IPS DF 19.7 (cell line): ENCODE measurements at places on chromosomes 1 and 21.

DNA sequence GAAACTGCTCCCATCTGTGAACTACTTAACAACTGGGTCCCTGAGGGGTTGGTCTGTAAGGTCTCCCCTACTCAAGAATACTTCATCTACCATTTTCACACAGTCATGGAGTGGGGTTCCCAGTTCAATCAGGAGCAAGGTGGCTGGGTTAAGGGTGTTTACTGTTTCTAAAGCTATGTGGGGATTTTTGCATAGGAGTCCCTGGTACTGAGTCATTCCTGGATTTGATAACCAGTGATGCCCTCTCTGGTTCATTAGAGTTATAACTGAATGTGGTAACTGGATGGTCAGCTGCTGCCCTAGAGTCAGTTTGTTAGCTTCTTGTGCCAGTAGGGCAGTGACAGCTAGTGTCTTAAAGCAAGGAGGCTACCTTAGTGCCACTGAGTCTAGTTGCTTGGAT, 29.4 kb upstream of the KCNJ15 start:
- DNase-seq = no peak

GRCh38 chr1:2214541-2215241, 13.4 kb upstream of the SKI start:
- DNase-seq = no peak

GRCh38 chr1:229716069-229716468, 90.0 kb downstream of the URB2 start:
- DNase-seq = peak; percentile 67

GRCh38 chr1:1600861-1601563, 1.1 kb upstream of the FNDC10 start:
- DNase-seq = no peak

- DNase-seq = no peak
These were observed at the start of gene KLHDC8A for GRCh38 chr1:205356440-205357139. TSS of gene KLHDC8A (minus strand) at chr1:205356922. CDS start at chr1:205343604, 13,318 bp downstream.

DNA sequence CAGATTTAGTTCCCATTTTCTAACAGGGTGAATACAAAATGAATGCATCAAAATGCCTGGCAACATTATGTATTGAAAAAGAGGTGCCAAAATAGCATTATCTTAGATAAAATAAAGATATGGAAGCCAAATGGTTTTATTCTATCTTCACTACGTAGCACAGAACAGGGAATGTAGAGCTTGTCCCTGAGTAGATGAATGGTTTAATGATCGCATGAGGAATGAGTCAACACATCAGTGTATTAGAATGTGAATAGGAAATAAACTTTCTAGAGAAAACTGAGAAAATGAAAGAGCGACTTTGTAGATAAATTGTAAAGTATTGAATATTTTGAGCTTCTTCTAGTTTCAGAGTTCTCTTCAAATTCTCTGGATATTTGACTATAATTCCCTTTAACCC, 74.3 kb downstream of the BRINP3 start:
- DNase-seq = no peak

- no peak for DNase-seq
These were observed 161.3 kb downstream of the NTPCR start for GRCh38 chr1:233111731-233112130.

DNA sequence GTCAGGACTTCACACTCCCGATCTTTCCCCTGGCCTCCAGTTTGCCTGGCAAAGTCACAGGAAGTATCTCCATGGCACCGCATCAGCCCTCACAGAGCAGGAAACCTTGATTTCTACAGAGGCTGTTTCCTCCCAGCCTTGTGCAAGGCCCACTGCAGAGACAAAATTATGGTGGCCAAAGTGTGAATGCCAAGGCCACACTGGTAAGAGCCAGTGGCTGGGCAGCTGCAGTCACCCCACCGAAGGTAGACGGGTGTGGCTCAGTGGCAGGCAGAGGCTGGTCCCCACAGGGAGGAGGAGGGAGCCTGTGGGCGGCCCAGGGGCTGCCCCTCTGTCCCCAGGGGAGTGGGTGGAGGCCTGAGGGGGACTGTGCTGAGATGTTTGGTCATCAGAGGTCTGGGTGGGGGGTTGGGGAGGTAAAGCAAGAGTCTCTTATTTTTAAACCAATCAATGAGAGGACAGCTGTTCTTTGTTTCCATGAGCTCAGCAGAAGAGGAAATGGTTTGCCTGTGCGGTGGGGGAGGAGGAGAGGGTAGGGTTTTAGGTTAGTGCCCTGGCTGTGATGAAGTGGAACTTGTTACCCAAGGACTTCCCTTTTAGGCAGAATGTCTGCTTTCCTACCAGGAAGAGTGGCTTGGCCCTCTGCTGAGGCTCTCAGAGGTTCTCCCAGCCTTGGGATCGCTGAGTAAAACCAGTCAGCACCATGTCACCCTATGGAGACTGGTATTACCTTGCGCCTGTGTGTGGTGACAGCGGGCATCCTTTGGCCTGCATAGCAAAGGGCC, 18.0 kb upstream of the BTG2 start:
- DNase-seq = no peak

GRCh38 chr21:43323244-43324005, 103.5 kb downstream of the SIK1 start:
- DNase-seq = no peak

DNA sequence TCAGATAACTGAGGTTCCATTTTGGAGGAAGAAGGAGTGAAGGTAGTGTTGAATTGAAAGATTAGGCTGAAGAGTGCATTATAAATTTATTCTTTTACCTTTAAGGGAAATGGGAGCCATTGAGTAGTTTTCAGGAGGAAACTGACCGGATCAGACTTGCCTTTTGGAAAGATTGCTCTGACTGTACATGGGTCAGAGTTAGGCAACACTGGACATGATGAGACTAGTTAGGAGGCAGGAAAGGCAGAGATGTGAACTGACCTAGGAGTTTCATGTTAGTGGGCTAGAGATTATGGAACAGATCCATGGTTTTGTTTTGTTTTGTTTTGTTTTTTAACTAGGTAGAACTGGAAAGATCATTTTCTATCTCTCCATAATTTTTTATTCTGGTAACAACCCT, 78.2 kb downstream of the SNX7 start:
- DNase-seq = no peak

- DNase-seq = no peak
These were observed 37.4 kb upstream of the ZBTB40 start for GRCh38 chr1:22414244-22414751.

- no peak for DNase-seq
These were observed 1162.0 kb upstream of the TMPRSS15 start for GRCh38 chr21:19565587-19565986.

- DNase-seq = no peak
These were observed 16.5 kb downstream of the CAMK2N1 start for GRCh38 chr1:20469406-20470076.
